ENCODE measurements at places on chromosomes 11 and 22.

- no peak for DNase-seq
These were observed 59.8 kb downstream of the NAV2 start for GRCh38 chr11:19772480-19772879.

- no peak for DNase-seq
These were observed 20.3 kb downstream of the MMP20 start for GRCh38 chr11:102604875-102605274.

GRCh38 chr11:1335811-1336761, 26.7 kb upstream of the TOLLIP start:
- peak; percentile 39 for DNase-seq

DNA sequence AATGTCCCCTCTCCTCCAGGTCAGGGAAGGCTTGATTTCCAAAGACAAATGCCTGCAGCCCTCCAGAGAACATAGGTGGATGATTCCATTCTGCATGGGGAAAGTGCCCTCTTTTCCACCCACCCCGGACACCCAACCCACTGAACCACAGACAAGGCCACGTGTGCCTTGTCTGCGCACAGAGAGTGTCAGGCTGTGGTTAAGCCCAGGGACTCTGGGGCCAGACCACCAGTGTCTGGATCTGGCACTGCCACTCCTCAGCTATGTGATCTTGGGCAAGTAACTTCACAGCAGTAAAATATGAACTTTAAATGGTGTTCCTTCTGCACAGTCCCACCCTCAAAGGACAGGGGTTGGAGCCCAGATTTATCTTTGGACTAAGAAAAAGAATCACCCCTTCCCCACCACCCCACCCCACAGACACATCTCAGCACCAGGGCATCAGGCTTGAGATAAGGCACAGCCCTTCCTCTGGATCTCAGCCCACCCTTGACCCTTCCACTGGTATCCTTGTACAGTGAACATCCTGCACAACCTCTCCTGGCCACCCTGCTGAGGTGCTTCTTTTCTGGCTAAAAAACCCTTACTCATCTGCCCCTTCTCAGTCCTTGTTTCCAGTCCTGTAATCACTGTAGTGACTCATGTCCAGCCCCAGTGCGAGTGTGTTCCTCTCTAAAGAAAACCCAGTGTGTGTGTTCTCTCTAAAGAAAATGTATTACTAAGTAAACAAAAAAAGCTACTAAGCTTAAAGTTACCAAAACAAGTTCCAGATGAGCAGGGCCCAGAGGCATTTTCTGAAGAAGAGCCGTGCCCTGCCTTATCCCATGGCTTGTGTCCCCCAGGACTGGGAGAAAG, 1.9 kb upstream of the PTGDR2 start:
- no peak for DNase-seq

- no peak for DNase-seq
These were observed 76.0 kb downstream of the EIF3M start for GRCh38 chr11:32659672-32660071.

GRCh38 chr11:78039919-78040671, 17.0 kb upstream of the KCTD14 start:
- DNase-seq: no peak

DNA sequence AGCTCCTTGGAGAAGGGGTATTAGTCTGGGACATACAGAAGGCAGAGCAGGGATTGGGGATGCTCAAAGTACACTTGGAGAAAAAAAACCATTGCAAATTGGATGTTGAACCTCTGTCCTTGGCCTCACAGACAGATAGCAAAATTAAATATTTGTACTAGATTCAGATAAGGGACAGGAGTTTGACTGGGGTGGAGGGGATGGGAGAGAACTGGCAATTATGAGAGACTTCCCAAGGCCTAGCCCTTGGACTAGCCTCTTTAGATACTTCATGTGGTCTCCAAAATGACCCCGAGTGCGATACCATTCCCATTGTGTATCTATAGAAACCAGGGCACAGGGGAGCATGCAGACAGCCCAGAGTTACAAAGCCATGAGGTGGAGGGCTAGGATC, 15.5 kb downstream of the DGAT2 start:
- DNase-seq: no peak

DNA sequence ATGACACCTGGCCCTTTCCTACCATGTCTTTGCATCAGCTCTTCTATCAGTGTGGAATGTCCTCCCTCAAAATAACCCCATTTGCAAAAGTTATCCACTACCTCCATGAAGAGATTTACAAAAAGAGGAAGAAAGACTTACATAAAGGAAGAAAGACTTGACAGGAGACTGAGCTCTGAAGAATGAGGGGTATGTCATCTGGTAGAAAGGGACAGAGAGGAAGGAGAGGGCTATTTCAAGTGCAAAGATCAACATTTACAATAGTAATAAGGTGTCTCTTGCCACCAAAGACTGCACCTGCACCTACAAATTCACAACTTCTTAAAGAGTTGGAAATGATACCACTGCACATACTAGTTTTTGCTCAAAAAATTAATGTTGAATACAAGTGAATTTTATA, 18.2 kb downstream of the PAK1 start:
- DNase-seq: no peak

GRCh38 chr11:70289582-70289981, 19.1 kb downstream of the PPFIA1 start:
- no peak for DNase-seq

GRCh38 chr22:19201869-19202798, 23.6 kb upstream of the SLC25A1 start:
- DNase-seq: no peak

DNA sequence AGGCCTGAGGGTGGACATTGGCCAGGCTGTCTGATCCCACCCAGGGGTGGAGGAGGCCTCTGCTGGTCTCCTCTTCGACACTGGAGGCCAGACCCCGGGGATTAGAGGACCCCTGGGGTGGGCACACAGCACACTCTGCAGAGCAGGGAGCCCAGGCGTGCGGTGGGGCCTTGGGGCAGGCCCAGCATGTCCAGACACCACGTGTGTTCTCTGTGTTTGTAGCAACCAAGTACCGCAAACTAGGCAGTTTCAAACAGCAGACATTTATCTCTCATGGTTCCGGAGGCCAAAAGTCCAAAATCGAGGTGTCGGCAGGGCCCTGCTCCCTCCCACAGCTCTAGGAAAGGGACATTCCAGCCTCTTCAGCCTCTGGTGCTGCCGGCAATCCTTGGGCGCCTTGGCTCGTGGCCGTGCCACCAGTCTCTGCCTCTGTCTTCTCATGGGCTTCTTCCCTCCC, 1.5 kb downstream of the PANX2 start:
- no peak for DNase-seq

DNA sequence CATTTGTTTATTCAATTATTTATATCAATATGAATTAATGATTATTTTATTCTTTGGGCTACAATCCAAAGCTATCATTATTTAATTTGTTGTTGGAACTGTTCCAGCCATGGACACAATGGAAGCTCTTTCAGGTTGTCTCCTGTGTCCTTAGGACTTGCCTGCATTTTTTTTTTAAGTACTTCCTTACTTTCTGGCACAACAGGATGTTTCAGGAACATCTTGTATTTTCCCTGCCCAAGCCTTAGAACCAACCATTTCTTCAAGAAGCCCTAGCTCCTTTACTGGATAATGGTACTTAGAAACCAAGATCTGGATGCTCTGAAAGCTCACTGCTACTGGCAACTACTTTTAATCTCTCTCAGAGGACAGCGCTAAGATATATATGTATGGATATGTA, 57.8 kb upstream of the CLNS1A start:
- no peak for DNase-seq

DNA sequence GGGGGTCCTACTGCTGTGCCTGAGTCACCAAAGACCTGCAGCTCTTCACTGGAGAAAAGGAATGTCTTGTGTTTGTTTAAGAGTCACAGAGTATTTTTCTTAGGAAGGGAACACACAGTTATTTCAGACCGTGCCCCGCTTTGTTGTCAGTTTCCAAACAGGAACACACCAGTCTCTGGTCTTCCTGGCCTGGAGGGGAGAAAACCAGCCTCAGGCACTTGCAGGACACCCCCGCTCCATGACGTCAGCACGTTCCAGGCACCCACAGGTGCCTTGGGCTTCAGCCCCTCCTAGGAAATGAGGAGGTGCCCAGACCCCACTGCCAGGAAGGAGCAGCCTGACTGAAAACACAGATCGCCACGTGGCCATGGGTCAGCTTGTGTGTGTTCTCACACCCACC, 5.4 kb downstream of the DEAF1 start:
- no peak for DNase-seq

- no peak for DNase-seq
These were observed 13.1 kb upstream of the ABCC8 start for GRCh38 chr11:17489751-17490150.

DNA sequence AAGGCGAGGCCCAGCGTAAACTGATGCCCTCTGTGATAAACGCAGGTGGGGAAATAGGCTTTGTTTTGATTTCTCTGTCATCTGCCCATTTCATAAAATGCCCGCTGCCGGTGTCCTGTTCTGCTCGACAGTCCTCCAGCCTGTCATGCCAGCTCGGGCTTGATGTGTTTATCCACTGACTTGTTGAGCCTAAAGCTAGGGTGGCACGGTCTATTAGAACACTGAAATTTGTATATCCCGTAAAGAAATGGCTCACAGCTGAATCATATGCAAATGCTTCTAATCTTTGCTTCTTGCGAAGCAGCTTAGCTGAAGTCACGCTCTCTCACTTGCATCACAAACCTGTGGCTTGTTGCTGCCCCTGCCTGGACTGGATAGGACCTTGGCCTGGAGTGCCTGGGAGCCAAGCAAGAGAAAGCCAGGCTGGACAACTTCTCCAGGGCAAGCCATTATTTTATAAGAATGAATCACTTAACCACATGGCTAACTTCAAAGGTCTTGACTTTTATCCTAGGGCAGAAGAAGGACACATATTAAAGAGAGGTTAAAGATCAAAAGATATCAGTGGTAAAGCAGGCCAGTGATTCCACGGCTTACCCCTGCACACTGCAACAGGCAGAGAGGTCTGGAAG, 33.1 kb downstream of the EHF start:
- no peak for DNase-seq

GRCh38 chr11:88297421-88297820, 40.1 kb downstream of the CTSC start:
- DNase-seq: no peak

DNA sequence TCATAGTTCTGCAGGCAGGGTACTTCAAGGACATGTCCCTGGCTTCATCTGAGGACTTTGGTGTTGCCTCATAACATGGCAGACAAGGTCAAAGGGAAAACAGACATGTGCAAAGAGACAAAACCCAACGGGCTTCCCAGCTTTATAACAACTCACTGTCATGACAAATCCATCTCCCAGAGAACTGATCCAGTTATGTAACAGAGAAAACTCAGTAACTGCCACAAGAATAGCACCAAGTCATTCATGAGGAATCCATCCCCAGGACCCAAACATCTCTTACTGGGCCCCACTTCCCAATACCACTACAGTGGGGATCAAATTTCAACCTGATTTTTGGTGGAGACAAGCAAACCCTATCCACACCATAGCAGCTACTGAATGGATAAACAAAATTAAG, 13.0 kb downstream of the OR52N4 start:
- DNase-seq: no peak

GRCh38 chr11:10490398-10491241, 35.6 kb downstream of the AMPD3 start:
- DNase-seq: no peak

GRCh38 chr22:27113211-27113635, 455.8 kb downstream of the MIAT start:
- no peak for DNase-seq

DNA sequence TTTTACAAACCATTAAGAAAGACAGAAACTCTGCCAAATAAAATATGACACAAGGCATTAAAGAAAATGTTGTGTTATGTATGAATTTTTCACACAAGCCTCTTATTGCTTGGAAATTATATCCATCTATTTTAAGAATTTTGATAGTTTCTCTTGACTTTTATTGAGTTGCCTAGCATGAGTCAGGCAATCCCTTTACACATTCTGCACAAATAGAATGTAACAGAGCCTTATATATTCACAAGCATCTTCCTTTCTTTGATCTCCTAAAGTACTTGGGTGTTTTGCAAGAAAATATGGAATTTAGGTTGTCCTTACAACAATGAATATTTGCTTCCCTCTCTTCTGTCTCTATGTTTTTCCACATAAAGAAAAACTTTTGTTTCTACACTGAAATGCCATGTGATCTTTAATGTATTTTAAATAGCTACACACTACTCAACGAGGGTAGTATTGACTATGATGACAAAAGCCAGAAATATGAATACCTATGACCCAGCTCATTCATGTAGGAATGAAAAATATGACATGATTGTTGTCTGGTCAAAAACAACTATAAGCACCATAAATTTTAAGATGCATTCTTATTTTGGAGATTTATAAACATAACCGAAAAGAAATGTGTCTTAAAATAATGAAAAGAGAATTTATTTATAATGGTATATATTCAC, 398.8 kb downstream of the GUCY1A2 start:
- no peak for DNase-seq

- DNase-seq: no peak
These were observed at the start of gene YPEL4 for GRCh38 chr11:57649826-57650738. YPEL4 (minus strand) TSS chr11:57649912; CDS start chr11:57647107, 2,805 bp downstream.

GRCh38 chr22:49239264-49240015, 588.2 kb downstream of the BRD1 start:
- DNase-seq: no peak

DNA sequence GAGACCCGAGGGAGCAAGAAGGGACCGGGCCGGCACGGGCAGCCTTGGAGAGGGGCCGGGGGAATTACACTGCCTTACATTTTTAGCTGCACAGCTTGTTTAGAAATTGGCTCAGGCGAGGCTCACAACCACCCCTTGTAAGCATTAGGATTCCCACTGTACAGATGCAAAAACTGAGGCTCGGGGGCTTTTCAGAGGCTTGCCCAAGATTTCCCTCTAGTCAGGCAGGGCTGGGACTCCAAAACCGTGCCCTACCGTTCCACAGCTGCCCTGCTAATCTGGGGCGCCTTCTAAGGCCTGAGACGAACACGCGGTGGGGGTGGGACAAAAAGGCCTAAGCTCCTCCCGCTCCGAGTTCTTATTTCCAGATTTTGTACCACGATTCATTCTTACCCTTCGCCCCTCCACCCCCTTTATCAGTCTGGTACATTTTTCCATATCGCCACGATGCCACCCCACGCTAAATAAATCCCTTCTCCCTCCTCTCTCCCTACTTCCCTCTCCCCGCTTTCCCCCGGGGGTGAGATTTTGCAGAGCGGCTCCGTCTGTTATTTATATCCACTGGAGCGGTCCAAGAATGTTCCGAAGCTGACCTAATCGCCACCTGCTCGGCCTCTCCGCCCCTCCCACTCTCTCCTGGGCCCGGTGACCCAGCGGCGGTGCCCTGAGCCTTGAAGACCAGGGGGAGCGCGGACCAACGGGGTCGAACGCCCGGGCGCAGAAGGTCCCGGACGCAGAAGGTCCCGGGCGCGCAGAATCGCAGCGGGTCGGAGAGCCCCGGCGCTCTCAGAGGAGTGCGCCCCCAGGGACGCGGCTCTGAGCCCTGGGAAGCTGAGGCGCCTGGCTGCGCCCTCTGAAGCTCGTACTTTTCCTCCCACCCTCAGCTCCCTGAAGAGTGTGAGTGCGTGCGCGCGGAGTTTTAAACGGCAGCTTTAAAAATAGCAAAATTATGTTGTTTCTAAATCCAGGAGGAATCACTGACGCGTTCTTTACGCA, 764 bp upstream of the PACSIN3 start:
- DNase-seq: peak; percentile 29
